SJSA1 (cell line): ENCODE measurements at places on chromosomes 1 and 21.

- no peak for DNase-seq
These were observed 45.3 kb downstream of the HENMT1 start for GRCh38 chr1:108615544-108615943.

- DNase-seq = no peak
These were observed 60.0 kb downstream of the MRPS6 start for GRCh38 chr21:34133392-34133791.

DNA sequence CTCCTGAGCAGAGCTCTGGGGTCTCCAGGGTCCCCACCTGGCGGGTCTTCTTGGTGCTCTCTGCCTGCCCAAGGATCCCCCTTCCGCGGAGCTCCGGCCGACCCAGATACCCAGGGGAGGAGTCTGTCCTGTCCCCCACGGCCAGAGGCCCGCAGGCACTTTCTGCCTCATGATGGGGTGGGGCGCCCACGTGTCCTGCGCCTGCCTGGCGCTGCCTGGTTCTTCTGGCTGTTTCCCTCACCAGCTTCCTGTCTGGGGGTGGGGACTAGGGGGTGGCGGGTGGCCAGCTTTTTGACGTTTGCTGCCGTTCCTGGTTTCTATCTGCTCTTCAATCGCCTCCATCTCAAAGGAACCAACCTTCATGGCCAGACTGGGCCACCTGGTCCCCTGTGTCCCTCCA lies 313.3 kb upstream of the VAMP3 start:
- no peak for DNase-seq

DNA sequence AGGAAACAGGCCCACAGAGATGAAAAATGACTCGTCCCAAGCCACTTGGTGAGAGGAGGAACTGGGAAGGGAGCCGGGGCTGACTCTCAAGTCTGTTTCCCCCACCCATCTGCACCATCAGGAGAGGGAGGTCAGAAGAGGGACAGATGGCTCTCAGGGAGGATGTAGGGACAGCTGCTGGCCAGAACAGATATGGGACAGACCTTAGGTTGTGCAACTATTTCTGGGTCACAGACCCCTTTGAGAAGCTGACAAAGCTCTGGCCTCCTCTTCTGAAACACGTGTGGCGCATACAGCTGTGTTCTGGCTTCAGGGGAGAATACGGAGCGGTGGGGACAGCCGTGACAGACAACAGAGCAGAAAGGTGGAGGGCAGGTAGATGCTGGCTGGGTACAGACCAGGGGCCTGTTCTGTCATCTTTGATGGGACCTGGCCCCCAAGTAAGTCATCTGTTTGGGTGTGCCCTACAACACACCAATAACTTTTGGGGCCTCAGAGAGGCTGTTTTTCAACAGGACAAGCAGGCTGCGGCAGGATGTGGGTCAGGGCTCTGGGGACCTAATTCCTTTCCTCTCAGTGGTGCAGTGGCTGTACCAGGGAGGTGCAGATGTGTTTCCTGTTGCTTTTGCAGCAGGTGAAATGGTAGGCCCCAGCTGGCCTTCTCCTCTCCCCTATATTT lies 7.3 kb downstream of the SH3BGRL3 start:
- no peak for DNase-seq

DNA sequence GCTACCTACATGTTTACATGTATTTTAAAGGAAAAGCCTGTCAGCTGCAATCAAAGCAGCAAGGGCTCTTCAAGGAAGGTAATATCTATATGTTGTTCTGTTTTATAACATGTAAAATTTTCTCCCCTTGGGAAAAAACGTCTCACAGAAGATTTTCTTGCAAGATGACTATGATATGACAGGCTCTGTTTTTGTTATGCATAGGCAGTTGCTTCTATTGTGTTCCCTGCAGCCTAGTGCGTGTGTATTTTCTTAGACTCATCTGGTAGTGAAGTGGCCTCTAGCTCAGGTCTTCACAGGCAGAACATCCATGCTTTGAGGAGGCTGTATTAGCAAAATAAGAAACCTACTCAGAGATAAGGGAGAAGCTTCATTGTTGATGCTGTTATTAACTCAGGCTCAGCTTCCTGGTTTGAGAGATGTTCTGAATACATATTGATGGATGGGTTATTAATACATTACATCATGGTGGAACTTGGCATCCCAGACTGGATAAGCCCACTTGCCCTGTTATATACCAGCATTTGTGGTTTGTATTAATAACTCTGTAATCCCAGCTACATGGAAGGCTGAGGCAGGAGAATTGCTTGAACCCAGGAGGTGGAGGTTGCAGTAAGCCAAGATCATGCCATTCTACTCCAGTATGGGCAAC lies 35.8 kb downstream of the LAMC1 start:
- DNase-seq = no peak

DNA sequence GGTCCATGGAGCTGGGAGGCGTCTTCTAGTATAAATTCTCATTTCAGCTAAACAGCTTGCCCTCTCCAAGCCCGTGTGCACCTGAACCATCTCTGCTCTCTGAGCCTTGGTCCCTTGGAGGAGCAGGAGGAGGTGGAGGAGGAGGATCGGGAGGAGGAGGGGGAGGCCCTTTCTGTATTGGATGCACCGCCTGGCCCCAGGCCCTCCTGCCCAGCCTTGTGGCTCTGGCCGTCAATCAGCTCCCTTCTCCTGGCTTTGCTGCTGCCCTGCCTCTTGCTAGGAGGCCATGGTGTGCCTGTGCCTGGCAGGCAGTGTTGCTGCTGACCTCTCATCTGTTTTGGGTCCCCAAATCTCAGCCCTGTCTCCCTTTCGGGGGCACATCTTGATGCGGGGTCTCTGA lies 9.0 kb downstream of the COL18A1 start:
- no peak for DNase-seq

DNA sequence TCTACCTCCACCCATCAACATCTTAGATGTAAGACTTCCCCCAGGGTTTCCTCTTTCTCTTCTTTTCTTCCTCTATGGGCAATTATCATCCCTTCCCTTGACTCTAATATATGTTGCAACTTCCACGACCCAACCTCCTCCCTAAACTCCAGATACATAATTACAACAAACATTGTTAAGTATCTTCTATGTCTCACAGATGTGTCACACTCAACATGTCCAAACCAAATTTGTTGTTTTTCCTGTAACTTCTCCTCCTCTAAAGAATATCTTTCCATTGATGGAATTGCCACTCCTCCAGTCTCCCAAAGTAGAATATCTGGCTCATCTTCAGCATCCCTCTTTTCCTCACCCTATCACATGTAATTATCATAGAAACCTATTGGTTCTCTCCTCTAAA lies 314.2 kb downstream of the RWDD3 start:
- DNase-seq = no peak

- no peak for DNase-seq
These were observed 52.0 kb downstream of the TGFBR3 start for GRCh38 chr1:91833946-91834345.

DNA sequence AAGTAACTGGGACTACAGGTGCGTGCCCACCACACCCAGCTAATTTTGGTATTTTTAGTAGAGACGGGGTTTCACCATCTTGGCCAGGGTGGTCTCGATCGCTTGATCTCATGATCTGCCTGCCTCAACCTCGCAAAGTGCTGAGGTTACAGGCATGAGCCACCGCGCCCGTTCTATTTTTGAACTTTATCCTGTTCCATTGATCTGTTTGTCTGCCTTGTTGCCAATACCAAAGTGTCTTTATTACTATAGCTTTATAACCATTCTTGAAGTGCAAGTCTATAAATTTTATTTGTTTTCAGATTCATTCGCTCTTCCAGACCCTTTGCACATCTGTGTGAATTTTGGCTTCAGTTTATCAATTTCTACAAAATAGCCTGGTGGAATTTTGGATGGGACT lies 28.0 kb downstream of the SYT14 start:
- DNase-seq = no peak
